ENCODE measurements at places on chromosomes 6 and 20.
A peak's percentile ranks its signal among the peaks of the same experiment; 100 is the strongest.

GRCh38 chr6:114816678-114817077 lies 473.9 kb upstream of the HS3ST5 start:
- DNase-seq: no peak

DNA sequence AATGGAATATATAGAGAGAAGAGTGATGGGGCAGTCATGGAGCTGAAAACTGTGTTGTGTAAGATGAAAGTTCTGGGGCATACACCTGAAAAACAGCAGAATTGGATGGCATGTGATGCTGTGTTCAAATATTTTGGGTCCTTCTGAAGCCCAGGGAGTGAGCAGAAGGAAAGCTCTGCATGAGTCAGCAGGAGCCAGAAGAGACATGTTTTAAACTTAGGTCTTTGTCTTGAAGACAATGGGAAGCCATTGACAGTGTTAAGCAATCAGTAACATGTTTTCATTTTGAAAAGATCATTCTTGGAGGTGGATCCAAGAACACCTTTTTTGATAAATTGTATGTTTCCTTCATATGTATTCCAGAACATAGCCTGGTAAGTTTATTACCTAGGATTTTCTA lies 38.9 kb upstream of the MAFB start:
- no peak for DNase-seq

- DNase-seq: no peak
These were observed 21.0 kb downstream of the ULBP1 start for GRCh38 chr6:149984773-149985172.

- no peak for DNase-seq
These were observed 188.5 kb downstream of the TAF4 start for GRCh38 chr20:61876952-61877728.

DNA sequence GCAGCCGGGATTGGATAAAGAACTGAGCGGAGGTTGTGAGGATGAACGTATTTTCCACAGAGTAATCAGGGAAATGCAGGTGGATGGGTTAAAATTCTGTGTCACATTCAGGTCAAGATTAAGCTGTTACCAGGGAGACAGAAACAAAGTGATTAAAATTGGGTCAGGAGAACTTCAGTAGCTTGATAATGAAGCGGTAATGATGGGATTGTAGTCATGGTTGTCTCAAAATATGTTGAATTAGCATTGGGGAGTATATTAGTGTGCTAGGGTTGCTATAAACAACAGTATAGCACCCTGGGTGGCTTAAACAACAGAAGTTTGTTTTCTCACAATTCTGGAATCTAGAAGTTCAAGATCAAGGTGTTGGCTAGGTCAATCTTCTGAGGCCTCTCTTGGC lies 155.5 kb downstream of the GJA1 start:
- DNase-seq: no peak

GRCh38 chr20:47552996-47553395 lies 51.3 kb downstream of the NCOA3 start:
- no peak for DNase-seq

GRCh38 chr6:49550492-49551077 lies at the start of gene C6orf141:
C6orf141 (plus strand) TSS chr6:49550668; CDS start chr6:49550793, 125 bp downstream.
- no peak for DNase-seq

- DNase-seq: peak; percentile 99
These were observed 37.5 kb upstream of the IER3 start for GRCh38 chr6:30781743-30782424.

- peak; percentile 18 for DNase-seq
These were observed 35.1 kb downstream of the MAP3K5 start for GRCh38 chr6:136757150-136757549.

GRCh38 chr20:61119794-61120410 lies 132.2 kb upstream of the CDH4 start:
- no peak for DNase-seq

- DNase-seq: no peak
These were observed 792.0 kb upstream of the MAN1A1 start for GRCh38 chr6:120141601-120142000.

DNA sequence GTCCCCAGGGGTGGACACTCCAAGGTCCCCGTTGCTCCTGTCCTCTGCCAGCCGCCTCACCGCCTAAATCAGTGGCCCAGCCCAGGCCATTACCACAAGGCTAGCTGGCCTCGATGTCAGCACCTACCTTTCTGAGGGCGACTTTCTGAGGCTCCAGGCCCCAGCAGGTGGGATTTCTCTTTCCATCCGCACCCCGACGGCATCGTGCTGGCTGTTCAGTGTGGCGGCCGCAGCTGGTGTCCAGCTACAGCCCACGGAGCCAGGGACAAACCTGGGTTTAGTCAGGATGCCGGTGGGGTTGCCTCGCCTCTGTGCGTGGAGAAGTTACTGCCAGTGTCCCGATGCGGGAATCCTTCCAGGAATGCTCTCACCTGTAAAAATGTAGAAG lies 60.8 kb downstream of the ERMARD start:
- no peak for DNase-seq

GRCh38 chr6:25053875-25054371 lies 118.2 kb upstream of the RIPOR2 start:
- DNase-seq: peak; percentile 87

GRCh38 chr20:2305946-2306345 lies 10.1 kb downstream of the TGM3 start:
- DNase-seq: no peak

GRCh38 chr6:158047127-158047518 lies 65.5 kb downstream of the SYNJ2 start:
- DNase-seq: peak; percentile 69

GRCh38 chr20:33810259-33810658 lies 889 bp upstream of the CHMP4B start:
- no peak for DNase-seq

GRCh38 chr6:1904466-1904799 lies 294.7 kb downstream of the FOXC1 start:
- no peak for DNase-seq

All from fibroblast of skin of right biceps (primary cell).